ENCODE measurements at places on chromosomes 3 and 15. TPM values are rescaled to one million over a fixed set of nuclear protein-coding genes. Genes with fewer than 3 reads are reported as not detected.

HESX1 gene
- total RNA-seq: 2.4 TPM

SLC24A5 gene
- total RNA-seq: not detected

PRKAR2A gene
- 37.5 TPM for total RNA-seq

CELSR3 gene
- total RNA-seq: 5.2 TPM

GPR149 gene
- total RNA-seq: not detected

DPPA2 gene
- total RNA-seq: 1.4 TPM

TPRG1 gene
- total RNA-seq: 2.4 TPM

DNA sequence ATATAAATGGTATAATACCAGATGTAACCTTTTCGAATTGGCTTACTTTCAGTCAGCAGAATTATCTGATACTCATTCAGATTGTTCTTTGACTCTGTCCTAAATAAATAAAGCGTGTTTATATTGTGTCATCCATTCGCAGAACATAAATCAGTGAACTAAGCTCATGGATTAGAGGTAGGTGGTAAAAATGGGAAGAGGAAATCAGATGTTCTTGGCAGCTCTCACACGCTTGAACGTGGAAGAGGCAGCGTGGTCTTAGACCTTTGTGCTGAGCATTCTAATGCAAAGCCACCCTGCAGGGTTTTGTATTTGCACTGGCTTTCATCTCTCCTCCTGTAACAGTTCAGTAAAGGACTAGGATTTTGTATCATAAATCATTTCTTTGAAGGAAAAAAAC is 441.4 kb downstream of the GABRG3 start:
- no peak for DNase-seq
- H3K4me1 ChIP-seq: no peaks in the 10 kb centered on the region
- no peak overlapping the region for H3K27ac ChIP-seq
- H3K27me3 ChIP-seq: peaks cover 16% of the 10 kb centered on the region
- H3K36me3 ChIP-seq: no peaks in the 10 kb centered on the region

DNA sequence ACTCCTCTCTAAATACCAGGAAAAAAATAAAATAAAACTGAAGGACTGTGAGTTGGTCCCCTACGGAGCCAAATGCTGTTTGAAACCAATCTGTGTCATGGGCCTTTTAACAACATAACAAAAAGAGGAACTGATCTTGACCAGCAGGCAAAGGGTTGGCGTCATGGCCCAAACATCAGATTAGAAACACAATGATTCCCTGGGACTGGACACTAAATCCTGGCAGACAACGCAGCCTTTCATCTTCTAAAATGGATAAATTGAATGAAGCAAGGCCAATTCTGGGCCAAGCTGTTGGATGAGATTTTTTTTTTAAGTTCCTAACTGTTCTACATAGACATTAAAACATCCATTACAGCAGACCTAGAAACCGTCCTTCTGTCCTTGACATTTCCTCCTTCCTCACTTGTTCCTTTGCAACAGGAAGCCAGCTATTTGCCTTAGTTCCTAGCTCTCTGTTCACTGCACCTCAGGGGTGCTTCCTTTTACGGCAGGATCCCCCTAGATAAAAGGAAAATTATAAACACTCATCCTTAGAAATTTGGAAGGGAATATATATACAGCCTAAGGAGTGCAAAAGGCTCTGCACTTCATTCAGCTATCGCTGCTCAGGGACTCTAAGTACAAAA is 21.6 kb upstream of the TAFA4 start:
- H3K4me3 ChIP-seq: no peak overlapping the region
- peaks cover 25% of the 10 kb centered on the region for H3K27me3 ChIP-seq
- no peak for DNase-seq

GRCh38 chr3:184040010-184040409 is 8.5 kb downstream of the HTR3D start:
- H3K27ac ChIP-seq: no peak overlapping the region
- H3K27me3 ChIP-seq: peaks cover 4% of the 10 kb centered on the region
- no peak overlapping the region for H3K4me3 ChIP-seq

- no peak overlapping the region for H3K27ac ChIP-seq
- DNase-seq: no peak
- H3K36me3 ChIP-seq: no peaks in the 10 kb centered on the region
Observed at GRCh38 chr3:187616307-187616972, 53.8 kb downstream of the SST start.

DNA sequence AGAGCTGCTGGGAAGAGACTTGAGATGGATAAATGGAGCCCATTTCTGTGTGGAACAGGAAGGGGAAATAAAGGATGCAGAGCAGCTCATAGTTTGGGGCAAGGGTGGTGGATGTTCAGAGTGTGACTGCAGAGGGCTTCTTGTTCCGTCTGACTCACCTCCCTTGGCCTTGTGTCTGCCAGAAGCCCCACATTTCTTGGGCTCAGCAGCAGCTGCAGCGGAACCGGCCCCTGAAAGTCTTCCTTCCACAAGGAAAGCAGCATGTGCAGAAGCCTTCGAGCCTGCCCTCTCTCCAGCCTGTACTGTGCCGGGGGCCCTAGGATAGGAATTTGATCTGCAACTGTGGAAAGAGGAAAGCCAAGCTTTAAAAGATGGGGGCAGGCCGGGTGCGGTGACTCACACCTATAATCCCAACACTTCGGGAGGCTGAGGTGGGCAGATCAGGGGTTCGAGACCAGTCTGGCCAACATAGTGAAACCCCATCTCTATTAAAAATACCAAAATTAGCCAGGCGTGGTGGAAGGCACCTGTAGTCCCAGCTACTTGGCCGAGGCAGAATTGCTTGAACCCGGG is 11.5 kb downstream of the CDAN1 start:
- no peak for DNase-seq
- H3K27me3 ChIP-seq: no peaks in the 10 kb centered on the region
- H3K27ac ChIP-seq: no peak overlapping the region
- H3K4me3 ChIP-seq: no peak overlapping the region

GRCh38 chr15:92028389-92028724 is 174.8 kb downstream of the SLCO3A1 start:
- H3K27me3 ChIP-seq: peaks cover 59% of the 10 kb centered on the region
- no peak overlapping the region for H3K4me3 ChIP-seq
- DNase-seq: no peak
- H3K4me1 ChIP-seq: peaks cover 1% of the 10 kb centered on the region
- no peak overlapping the region for H3K27ac ChIP-seq

DNA sequence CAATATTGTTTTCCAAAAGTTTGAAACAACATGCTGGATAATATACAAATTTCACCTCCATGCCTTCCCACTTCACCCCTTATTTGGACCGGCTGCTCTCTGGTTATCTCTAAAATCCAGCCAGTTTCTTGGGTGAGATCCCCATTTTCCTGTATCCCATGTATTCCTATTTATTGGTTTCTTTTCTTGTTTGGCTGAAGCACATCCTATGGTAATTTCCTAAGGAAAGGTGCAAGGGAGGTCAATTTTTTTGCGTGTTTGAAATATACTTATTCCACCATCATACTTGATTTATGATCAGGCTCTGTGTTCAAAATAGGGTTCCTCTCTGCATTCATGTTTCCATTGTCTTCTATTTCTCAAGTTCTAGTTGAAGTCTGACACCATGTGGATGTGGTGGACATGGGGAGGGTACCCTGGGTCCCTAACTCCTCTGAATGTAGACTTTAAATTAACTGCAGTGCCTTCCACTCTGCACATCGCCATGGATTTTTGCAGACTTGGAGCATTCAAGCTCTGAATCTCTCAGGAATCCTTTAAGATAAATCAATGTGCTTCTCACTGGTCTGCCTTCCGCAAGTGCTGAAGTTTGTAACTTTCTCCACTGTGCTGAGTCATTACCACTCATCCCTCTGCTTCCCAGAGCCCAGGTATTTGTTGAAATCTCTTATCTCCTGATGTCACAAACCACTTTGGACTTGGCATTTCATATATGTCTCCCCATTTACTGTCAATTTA is 52.1 kb upstream of the TLE3 start:
- DNase-seq: no peak
- peak overlapping the region; percentile 82 for H3K27ac ChIP-seq
- no peak overlapping the region for H3K4me3 ChIP-seq
- no peaks in the 10 kb centered on the region for H3K36me3 ChIP-seq

DNA sequence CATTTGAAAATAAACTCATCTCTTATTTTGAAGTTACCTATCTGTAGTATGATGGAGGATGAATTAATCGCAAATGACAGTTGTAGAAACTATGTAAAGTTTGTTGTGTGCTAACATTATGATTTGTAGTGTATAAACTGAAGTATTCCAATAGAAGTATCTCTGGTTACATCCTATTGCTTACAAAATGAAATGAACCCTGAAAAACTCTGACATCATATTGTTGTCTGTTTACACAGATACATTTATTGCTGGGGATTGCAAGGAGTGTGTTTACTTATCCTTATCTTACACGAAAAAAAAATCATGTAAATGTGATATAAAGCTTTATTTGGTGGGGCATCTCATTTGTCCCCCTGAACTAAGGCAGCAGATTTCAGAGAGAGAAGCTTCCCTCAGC is 2.6 kb upstream of the ABHD10 start:
- H3K27ac ChIP-seq: no peak overlapping the region
- DNase-seq: no peak
- H3K36me3 ChIP-seq: peaks cover 2% of the 10 kb centered on the region
- H3K4me3 ChIP-seq: no peak overlapping the region

- peak; percentile 49 for DNase-seq
- H3K27me3 ChIP-seq: peaks cover 54% of the 10 kb centered on the region
- no peak overlapping the region for H3K27ac ChIP-seq
- peak overlapping the region; percentile 58 for H3K4me3 ChIP-seq
Observed at GRCh38 chr15:86231864-86232721, 152.4 kb downstream of the AGBL1 start.

- no peaks in the 10 kb centered on the region for H3K4me1 ChIP-seq
- H3K27ac ChIP-seq: no peak overlapping the region
- no peak overlapping the region for H3K4me3 ChIP-seq
- DNase-seq: peak; percentile 13
Observed at GRCh38 chr3:126553284-126554084, 5.2 kb downstream of the C3orf22 start.

DNA sequence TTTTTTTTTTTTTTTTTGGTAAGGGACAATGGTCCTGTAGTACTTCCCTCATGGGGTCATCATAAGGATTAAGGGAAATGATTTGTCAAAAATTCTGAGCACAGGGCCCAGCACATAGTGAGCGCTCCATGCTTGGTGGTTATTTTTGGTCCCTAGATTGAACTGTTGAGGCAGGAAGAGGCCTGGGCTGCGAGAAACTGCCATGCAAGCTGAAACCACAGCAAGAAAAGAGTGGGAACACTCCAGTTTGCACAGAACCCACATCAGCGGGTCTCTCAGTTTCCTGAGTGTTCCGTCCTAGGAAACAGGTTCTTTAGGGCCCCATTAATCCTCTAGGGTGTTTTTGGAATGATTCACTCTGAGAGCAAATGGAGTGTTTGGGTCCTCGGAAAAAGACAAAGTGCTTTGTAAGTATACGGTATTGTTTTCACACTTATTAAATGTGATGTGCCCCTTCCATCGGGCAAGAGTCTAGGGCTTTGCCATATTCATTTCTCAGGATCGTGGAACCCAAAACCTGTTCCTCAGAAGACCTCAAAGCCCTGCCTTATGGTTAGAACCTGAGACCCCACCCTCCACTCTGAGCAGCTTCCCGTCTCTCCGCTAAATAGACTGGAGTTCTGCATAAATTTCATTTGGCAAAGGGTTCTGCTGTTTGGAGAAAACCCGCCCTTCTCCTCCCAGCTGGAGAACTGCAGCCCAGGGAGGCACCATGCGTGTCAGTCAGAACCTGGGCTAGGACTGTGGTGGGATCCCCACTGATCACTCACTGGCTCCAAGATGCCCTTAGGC is 60.4 kb downstream of the SPSB4 start:
- no peaks in the 10 kb centered on the region for H3K27me3 ChIP-seq
- H3K36me3 ChIP-seq: peaks cover 9% of the 10 kb centered on the region
- no peak overlapping the region for H3K27ac ChIP-seq
- H3K4me3 ChIP-seq: no peak overlapping the region
- H3K4me1 ChIP-seq: peaks cover 7% of the 10 kb centered on the region
- DNase-seq: peak; percentile 27

GRCh38 chr15:38085931-38086568 is 151.6 kb downstream of the TMCO5A start:
- DNase-seq: no peak
- peak overlapping the region; percentile 22 for H3K27ac ChIP-seq
- no peak overlapping the region for H3K4me3 ChIP-seq
- peaks cover 11% of the 10 kb centered on the region for H3K4me1 ChIP-seq
- H3K36me3 ChIP-seq: no peaks in the 10 kb centered on the region
- H3K27me3 ChIP-seq: no peaks in the 10 kb centered on the region

DNA sequence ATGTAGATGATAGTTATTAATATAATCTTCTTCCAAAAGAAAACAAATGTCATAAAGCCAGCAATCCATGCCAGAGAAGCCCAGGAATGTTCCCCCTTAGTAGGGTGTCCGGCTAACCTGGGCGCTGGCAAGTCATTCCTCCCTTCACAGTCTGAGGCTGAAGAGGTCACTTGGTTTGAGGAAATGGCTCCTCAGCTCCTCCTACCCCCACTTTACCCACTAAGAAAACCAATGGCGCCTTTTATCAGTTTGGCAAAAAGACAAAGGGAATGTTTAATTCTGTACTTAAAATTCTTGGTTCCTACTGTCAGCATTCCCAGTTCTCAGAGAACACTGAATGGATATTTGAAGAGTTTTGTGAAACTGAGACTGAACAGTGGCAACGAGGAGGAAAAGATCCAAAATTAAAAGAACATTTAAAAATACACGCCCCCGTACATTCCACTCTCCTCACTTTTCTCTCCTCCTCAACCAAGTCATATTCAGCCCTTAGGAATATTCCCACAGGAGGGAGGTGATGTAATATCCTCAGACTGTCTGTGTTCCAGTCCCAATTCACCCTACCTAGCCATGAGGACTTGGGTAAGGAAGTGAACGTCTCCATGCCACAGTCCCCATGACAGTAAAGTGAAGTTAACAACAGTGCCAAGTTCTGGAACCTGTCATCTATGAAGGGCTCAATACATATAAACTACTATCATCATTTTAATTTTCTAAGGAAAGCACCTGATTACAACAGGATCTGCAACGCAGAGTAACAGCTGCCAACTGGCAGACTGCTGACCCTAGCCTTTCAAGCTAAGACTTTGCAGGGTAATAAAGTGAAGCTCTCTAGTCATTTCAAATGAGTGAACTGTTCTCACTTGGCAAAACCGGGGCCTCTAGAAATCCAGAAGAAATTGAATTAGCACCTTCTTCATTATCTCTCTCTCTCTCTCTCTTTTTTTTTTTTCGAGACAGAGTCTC is 234.5 kb upstream of the ICE2 start:
- peaks cover 10% of the 10 kb centered on the region for H3K4me1 ChIP-seq
- no peak overlapping the region for H3K4me3 ChIP-seq
- H3K27ac ChIP-seq: no peak overlapping the region
- no peak for DNase-seq

DNA sequence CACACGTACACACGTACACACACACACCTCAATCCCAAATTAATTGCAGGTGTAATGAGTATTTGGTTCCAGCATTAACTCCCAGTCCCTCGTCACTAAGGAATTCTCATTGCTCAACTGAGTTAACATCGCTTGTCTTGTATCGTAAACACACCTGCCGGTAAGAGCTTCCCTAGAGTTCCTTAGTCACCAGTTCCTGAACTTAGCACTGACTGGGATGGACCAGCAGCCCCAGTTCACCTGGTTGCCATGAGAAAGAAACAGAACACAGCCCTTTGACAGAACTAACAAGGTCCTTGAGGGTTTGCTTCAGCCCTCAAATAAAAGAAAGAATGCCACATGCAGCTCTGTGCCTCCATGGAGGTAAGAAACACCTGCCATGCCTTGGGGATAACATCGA is 66.3 kb upstream of the SLCO3A1 start:
- DNase-seq: no peak
- H3K4me3 ChIP-seq: no peak overlapping the region
- H3K4me1 ChIP-seq: no peaks in the 10 kb centered on the region
- no peaks in the 10 kb centered on the region for H3K36me3 ChIP-seq
- peaks cover 26% of the 10 kb centered on the region for H3K27me3 ChIP-seq
- H3K27ac ChIP-seq: no peak overlapping the region

- H3K4me1 ChIP-seq: peaks cover 35% of the 10 kb centered on the region
- H3K27ac ChIP-seq: peak overlapping the region; percentile 78
- no peaks in the 10 kb centered on the region for H3K36me3 ChIP-seq
- H3K4me3 ChIP-seq: peak overlapping the region; percentile 1
- no peak for DNase-seq
Observed at GRCh38 chr3:186896875-186897274, 33.5 kb upstream of the ST6GAL1 start.
